Natural killer cell treated with Interleukin-12 subunit alpha and Interleukin-12 subunit beta and Interleukin-15 and Interleukin-18, amount 100 ng/mL, for 72 hours (primary cell): ENCODE measurements at places on chromosomes 3 and 15.
A peak's percentile ranks its signal among the peaks of the same experiment; 100 is the strongest.

GRCh38 chr3:52777959-52778805 is 783 bp downstream of the ITIH1 start:
- DNase-seq: no peak

DNA sequence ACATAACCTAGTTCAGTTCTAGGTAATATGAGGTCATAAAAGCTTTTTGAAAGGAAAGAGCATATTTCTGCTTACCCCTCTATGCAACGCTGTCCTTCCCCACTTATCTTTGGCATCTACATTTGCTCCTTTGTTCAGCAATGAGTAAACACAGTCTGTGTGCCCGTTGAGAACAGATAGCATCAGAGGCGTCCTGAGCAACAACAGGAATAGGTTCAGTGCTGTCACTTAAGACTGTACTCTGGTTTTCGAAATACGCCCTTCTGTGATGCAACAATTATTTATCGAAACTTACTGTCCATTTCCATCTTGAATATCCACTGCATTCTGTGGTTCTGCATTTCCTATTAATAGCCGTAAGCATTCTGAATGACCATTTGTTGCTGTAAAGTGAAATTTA is 84.4 kb downstream of the BTD start:
- no peak for DNase-seq

DNA sequence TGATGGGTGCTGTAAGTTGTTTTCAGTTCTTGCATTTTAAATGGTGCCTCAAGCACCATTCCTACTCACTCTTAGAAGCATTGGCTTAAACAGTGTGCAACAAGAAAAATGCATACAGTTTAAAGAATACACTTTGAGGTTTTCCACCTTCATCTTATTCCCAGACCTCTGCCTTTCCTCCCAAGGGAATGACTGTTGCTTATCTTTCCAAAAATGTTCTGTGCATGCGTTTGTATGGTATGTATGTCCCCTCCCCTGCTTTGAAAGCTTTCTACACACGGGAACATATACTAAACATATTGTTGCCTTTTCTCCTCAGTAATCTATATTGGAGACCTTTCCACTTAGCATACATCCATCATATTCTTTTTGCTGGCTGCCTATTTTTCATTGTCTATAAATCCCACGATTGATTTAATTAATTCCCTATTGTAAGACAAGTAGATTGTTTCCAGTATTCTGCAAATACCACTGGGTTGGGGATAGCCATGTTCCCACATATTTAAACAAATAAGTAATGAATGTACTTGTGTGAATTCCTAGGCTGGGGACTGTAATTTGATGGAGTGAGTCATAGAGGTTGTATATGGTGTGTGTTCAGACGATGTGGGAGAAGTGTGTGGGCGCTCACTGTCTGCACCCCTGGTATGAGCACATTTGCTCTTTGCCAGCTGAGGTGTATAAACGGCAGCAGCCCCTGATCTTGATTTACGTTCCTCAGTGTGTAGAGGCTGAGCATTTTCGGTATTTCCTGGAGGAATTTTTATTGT is 5.8 kb downstream of the TRAK1 start:
- no peak for DNase-seq

DNA sequence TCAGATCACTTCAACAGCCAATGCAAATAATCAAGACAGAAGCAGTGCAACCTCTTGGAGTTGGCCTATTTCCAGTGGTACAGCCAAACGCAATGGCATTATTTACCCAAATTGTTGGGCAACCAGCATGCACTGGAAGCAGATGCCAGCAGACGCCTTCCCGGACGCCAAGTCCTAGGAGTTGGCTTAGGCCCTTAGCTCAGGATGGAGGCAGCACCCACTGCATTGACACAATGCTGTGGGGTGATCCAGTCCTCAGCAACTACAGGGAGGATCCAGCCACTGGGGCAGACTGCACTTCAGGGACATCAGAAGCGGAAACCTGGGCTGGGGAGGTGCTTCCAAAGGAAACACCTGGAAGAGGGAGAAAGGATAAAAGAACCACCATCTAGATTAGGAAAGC is 290.4 kb downstream of the FAM43A start:
- DNase-seq: peak; percentile 13

DNA sequence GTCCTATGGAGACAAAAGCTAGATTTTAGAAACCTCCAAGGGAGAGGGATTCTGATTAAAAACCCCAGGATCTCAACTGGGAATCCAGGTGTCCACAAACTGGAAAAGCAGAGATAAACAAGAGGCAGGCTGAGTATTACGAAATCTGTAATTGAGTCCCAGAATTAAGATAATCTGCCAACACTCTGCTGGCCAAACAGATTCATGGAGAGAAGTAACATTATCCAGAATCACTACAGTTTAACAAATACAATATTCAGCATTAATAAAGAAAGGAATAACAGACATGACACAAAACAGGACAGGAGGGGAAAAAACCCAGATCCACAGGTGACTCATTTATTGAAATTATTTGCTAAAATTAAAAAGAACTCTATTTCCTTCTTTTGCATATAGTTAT is 227.2 kb upstream of the NANOGP8 start:
- DNase-seq: no peak

DNA sequence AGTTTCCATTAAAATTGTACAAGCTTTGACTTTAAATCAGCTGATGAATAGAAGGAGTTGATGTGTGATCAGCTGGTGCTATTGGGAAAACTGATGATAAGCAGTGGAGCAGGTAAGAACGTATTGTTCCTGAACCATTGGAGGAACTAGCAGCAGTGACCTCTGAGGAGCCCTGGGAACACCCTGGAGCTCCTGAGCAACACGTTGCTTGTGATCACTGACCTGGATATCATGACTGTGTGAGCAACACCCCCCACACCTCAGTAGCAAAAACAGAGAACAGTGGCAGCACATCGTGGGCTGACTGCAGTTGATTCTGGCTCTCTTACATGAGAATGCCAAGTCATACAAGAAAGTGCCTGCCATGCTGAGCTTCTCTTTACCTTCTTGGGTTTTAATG is 72.9 kb downstream of the BLM start:
- no peak for DNase-seq

- DNase-seq: no peak
These were observed 89.5 kb upstream of the ATP2B2 start for GRCh38 chr3:10594915-10595314.
